Activated CD8-positive, alpha-beta T cell treated with anti-CD3 and anti-CD28 coated beads, Interleukin-2, amount 10 ng/mL, durations not matched to agents 7 days and 5 days (primary cell): ENCODE measurements at places on chromosomes 12 and 14. TPM values are rescaled to one million over a fixed set of nuclear protein-coding genes. Genes with fewer than 3 reads are reported as not detected.

The KRT83 gene
- total RNA-seq: not detected

GRCh38 chr12:72207486-72208409 is 64.4 kb upstream of the TRHDE start:
- H3K27ac ChIP-seq: no peak overlapping the region
- H3K4me3 ChIP-seq: no peak overlapping the region
- no peaks in the 10 kb centered on the region for H3K27me3 ChIP-seq
- DNase-seq: no peak
- no peaks in the 10 kb centered on the region for H3K4me1 ChIP-seq

The KRT2 gene
- total RNA-seq: 0.10 TPM

DNA sequence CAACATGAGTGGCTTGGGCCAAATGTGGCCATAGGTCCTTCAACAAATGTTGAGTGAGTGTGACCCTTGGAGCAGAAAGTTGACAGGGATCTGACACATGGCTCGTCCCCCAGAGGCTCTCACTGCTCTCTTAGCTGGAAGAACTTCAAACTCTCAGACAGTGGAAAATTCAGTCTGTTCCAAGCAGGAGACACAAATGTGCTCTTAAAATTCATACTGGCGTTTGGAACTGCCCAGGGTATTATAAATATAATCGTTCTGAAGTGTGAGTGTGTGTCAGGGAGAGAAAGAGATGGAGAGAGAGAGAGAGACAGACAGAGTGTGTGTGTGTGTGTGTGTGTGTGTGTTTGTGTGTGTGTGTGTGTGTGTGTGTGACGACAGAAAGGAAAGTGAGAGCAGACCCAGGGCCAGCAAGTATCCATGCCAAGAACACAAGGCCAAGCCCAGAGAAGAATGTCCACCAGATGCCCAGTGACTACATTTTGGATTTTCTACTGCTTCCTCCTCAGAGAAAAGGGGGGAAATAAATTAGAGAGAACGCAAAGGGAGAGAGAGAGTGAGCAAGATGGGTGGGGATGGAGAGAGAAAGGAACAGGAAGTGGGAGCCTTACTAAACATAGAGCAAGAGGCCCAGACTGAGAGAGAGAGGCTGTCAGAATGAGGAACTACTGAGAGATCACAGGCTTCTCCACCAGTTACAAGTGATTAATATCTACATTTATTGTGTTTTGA is 193.6 kb upstream of the NUDT4 start:
- H3K27ac ChIP-seq: peak overlapping the region; percentile 89
- DNase-seq: peak; percentile 26
- peaks cover 11% of the 10 kb centered on the region for H3K36me3 ChIP-seq
- peaks cover 19% of the 10 kb centered on the region for H3K4me1 ChIP-seq

GRCh38 chr14:50335389-50335788 is 23.3 kb downstream of the DMAC2L start:
- H3K27ac ChIP-seq: no peak overlapping the region
- peaks cover 12% of the 10 kb centered on the region for H3K4me1 ChIP-seq
- H3K36me3 ChIP-seq: peaks cover 24% of the 10 kb centered on the region
- no peak for DNase-seq

GRCh38 chr12:104454997-104455396 is 1.8 kb upstream of the CHST11 start:
- peaks cover 24% of the 10 kb centered on the region for H3K36me3 ChIP-seq
- H3K4me1 ChIP-seq: peaks cover 26% of the 10 kb centered on the region
- no peak for DNase-seq
- peaks cover 2% of the 10 kb centered on the region for H3K27me3 ChIP-seq
- H3K27ac ChIP-seq: no peak overlapping the region

GRCh38 chr12:103560604-103561101 is 26.4 kb upstream of the STAB2 start:
- H3K27me3 ChIP-seq: peaks cover 7% of the 10 kb centered on the region
- no peaks in the 10 kb centered on the region for H3K36me3 ChIP-seq
- no peak overlapping the region for H3K27ac ChIP-seq
- no peaks in the 10 kb centered on the region for H3K4me1 ChIP-seq
- DNase-seq: no peak
- no peak overlapping the region for H3K4me3 ChIP-seq

- no peak overlapping the region for H3K27ac ChIP-seq
- peaks cover 20% of the 10 kb centered on the region for H3K27me3 ChIP-seq
- no peak overlapping the region for H3K4me3 ChIP-seq
- DNase-seq: no peak
- peaks cover 2% of the 10 kb centered on the region for H3K4me1 ChIP-seq
These were observed 17.1 kb upstream of the KRT77 start for GRCh38 chr12:52720365-52720886.

DNA sequence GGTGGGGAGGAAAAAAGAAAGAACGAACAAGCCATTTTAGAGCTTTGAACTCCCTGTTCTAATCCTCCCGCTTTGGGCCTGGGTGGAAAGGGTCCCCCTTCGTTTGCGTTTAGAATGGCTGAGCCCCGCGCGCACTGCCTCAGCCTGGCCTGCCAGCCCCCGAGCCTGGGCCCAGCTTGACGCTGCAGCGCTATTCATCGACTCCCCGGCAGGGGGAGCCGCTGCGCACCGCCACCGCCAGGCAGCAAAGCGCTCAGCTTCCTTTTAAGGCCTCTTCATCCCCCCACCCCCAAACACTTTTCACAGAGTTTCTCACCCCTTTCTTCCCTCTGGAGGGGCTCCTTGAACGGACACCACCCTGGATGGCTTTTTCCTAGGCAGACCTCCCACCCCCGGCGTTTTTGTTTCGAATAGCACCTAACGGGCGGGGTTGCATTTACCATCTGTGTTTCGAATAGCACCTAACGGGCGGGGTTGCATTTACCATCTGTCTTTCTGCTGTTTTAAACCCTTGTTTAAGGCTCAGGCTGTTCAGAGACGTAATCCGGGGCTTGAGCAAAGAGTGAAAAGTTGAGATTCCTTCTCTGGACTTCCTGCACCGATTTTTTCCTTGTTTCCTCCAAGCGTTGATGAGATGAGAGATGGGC is 56.4 kb upstream of the PIWIL1 start:
- peak; percentile 52 for DNase-seq
- H3K4me3 ChIP-seq: no peak overlapping the region
- H3K4me1 ChIP-seq: peaks cover 8% of the 10 kb centered on the region

The CLEC9A gene
- total RNA-seq: not detected

- no peak for DNase-seq
- H3K27ac ChIP-seq: no peak overlapping the region
- no peaks in the 10 kb centered on the region for H3K4me1 ChIP-seq
These were observed 41.9 kb downstream of the TPH2 start for GRCh38 chr12:71980538-71980937.

The GALNT9 gene
- total RNA-seq: not detected

The BAZ1A gene
- total RNA-seq: 52.7 TPM

GRCh38 chr14:104954746-104955395 is 23.3 kb downstream of the AHNAK2 start:
- no peak for DNase-seq
- no peaks in the 10 kb centered on the region for H3K4me1 ChIP-seq
- no peaks in the 10 kb centered on the region for H3K36me3 ChIP-seq
- H3K27ac ChIP-seq: no peak overlapping the region

The MTHFD1 gene
- 231 TPM for total RNA-seq

The TSPAN19 gene
- total RNA-seq: not detected

DNA sequence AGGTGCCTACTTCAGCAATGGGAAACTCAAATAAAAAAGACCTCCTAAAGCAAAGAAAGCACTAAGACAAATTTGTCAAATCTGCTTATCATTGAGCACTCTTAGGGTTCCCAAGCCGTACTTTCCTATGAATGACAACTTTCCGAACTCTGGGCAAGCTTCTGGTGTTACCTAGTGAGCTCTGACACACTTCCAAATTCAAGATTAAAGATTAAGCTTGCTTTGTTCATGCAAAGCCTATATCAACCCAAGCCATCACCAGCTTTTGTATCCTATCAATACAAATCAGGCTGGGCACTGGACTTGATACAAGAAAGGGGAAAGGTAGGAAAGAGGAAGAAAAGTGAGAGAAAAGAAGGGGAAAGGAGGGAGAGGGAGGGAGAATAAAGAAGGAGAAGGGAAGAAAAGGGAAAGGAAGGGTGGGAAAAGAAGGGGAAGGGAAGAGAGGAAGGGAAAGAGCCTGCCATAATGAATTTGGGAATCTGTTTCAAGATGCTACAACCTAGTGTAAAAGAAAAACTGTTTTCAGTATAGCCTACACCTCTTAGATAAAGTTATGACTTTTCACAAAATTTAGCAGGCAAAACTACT is 23.8 kb upstream of the FBLN5 start:
- H3K27me3 ChIP-seq: no peaks in the 10 kb centered on the region
- no peak overlapping the region for H3K4me3 ChIP-seq
- no peak for DNase-seq
- H3K4me1 ChIP-seq: peaks cover 13% of the 10 kb centered on the region
- no peak overlapping the region for H3K27ac ChIP-seq
- peaks cover 30% of the 10 kb centered on the region for H3K36me3 ChIP-seq

The RNASE3 gene
- not detected for total RNA-seq

GRCh38 chr14:98198385-98198784 is 1073.6 kb downstream of the BCL11B start:
- H3K27ac ChIP-seq: peak overlapping the region; percentile 76
- H3K4me1 ChIP-seq: peaks cover 80% of the 10 kb centered on the region
- H3K27me3 ChIP-seq: no peaks in the 10 kb centered on the region
- peaks cover 8% of the 10 kb centered on the region for H3K36me3 ChIP-seq
- H3K4me3 ChIP-seq: peak overlapping the region; percentile 45
- peak; percentile 81 for DNase-seq

DNA sequence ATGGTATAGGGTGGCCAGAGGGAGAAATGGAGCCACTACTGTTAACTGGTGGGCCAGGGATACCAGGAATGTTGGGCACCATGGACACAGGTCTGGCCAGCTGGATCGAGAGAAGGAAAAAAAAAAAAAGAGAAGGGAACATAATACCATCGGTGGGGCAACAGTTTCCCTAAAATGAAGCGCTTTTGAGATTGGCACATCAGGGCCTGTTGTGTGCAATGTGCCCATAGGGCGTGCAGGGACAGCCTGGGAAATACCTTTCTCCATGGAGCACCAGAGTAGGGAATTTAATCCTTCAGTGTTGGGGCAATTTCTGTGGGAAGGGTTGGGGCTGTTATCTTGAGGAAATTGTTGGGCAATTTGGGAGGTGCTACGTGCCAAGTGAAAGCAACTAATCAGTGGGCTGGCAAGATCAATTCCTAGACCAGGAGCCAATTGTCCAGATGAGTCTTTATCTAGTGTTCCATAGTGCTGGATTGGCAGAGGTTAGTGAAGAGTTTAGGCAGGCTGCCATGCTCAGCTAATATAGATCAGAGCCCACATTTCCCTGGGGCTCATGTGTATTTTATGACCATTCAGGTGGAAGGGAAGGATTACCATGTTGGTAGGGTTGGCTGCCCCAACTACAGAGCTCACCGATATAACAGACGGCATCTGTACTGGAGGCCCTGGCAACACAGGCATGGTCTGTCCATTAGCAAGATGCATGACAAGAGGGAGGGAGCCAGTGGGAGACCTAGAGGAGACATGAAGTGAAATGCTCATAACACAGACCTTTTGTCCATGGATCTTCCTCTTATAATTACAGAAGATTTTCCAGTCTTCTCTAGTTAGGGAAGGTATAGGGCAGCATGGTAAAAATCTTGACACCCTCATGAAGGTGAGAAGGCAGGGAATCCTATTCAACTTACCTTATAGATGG is 25.5 kb upstream of the NPFF start:
- H3K27me3 ChIP-seq: no peaks in the 10 kb centered on the region
- H3K27ac ChIP-seq: no peak overlapping the region
- peaks cover 39% of the 10 kb centered on the region for H3K36me3 ChIP-seq
- H3K4me1 ChIP-seq: no peaks in the 10 kb centered on the region

DNA sequence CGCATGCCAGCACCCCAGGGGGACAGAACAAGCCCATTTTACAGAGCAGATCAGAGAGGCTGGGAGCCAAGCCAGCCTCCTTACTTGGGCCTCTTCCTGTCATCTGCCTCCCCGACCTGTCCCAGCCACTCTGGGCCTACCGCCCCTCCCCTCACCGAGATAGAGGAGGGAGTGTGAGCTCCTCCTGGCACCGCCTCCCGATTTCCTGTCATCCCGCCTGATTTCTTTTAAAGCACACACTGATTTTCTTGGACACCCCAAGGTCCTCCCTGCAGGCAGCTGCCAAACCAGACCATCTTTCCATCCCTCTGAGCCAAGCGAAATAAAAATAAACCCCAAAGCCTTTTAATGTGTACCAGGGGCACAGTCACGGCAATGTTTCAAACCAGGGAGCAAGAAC is 108.4 kb downstream of the RFLNA start:
- H3K36me3 ChIP-seq: peaks cover 19% of the 10 kb centered on the region
- H3K4me1 ChIP-seq: peaks cover 4% of the 10 kb centered on the region
- no peak overlapping the region for H3K27ac ChIP-seq
- DNase-seq: no peak

DNA sequence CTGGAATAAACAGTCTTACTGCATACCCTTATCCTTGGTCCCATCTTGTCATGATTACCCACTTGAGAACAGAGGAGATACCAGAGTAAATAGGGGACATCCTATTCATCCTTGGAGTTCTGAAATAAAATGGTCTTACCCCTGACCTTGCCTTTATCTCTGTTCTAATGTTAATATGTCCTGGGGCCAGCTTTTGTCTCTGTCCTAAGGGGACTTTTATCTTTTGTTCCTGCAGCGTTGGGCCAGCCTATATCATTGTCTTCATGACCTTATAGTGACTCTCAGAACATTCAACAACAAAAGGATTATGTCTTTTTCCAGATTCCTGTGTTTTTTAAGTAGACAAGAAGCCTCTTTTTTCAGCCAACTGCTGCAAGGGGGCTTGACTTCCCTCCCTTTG is 1057.5 kb downstream of the LRFN5 start:
- no peak overlapping the region for H3K27ac ChIP-seq
- H3K27me3 ChIP-seq: no peaks in the 10 kb centered on the region
- no peak overlapping the region for H3K4me3 ChIP-seq
- DNase-seq: no peak

- H3K27ac ChIP-seq: no peak overlapping the region
- H3K4me1 ChIP-seq: no peaks in the 10 kb centered on the region
- H3K27me3 ChIP-seq: no peaks in the 10 kb centered on the region
- no peak overlapping the region for H3K4me3 ChIP-seq
- no peak for DNase-seq
These were observed 299.0 kb upstream of the FOXG1 start for GRCh38 chr14:28467611-28468010.

The LLPH gene
- 35.9 TPM for total RNA-seq

- no peak for DNase-seq
- peaks cover 38% of the 10 kb centered on the region for H3K36me3 ChIP-seq
- peaks cover 65% of the 10 kb centered on the region for H3K4me1 ChIP-seq
- no peaks in the 10 kb centered on the region for H3K27me3 ChIP-seq
- H3K27ac ChIP-seq: peak overlapping the region; percentile 70
These were observed 39.5 kb downstream of the PROX2 start for GRCh38 chr14:74836251-74836960.

The CLECL1 gene
- total RNA-seq: 1.6 TPM

The ZDHHC22 gene
- not detected for total RNA-seq

GRCh38 chr14:24351517-24351916 is 11.7 kb upstream of the RIPK3 start:
- DNase-seq: no peak
- no peaks in the 10 kb centered on the region for H3K36me3 ChIP-seq
- peaks cover 41% of the 10 kb centered on the region for H3K27me3 ChIP-seq
- no peak overlapping the region for H3K27ac ChIP-seq
